NCI-H2081 (cell line): ENCODE measurements at places on chromosomes 6 and 20.

DNA sequence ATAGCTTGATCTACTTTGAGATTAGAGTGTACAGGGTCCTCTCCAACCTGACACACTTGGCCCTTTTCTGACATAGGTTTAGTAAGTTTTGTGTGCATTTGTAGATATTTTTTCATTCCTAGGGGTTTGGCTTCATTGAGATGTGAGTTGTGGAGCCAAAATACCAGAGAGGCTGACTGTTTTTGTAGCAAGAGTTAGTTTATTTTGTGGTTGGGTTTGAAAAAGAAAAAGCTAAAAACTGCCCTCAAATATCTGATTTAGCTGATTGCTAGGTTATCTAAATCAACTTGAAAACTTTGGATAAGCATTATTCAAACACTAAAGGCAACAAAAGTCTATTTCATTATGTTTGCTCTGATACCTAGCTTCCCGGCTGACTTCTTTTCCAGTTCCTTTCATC lies 164.7 kb upstream of the CENPW start:
- no peak for DNase-seq

GRCh38 chr6:138455746-138456400 lies 43.4 kb downstream of the NHSL1 start:
- no peak for DNase-seq

DNA sequence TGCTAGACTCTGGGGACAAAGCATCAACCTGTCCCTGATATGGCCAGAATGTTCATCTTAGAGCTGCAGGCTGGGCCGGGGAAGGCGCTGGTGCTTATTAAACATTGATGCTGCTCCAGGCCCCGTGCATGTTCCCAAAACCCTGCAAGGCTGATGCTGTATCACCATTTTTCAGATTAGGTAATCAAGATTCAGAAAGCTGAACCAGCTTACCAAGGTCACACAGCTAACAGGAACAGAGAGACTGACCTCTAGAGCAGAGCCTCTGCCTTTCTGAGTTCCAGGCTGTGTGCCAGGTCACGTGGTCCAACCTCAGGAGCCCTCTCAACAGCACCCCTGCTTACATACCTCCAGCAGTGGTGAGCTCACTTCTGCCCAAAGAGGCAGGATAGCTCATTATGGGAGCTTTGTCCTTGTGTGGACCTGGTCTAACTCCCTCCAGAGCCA lies 16.1 kb upstream of the VSTM2L start:
- no peak for DNase-seq

- peak; percentile 24 for DNase-seq
These were observed 10.2 kb downstream of the UBE3D start for GRCh38 chr6:83055366-83055964.

DNA sequence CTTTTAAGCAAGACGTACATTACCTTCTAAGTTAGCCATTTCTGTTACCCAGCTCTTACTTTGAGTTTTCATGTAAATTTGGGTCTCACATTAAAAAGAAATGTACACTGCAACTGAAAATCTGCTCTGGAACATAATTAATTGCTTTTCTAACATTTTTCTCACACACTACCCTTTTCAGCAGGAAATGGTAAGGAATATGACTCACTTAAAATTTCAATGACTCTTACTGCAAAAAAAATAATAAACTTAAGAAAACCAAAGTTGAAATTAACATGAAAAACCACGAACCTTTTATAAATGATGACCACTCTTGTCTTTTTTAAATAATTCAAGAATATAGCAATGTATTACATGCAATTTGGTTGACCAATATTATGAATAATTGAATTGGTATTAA lies 1.3 kb downstream of the CGA start:
- no peak for DNase-seq
